ENCODE measurements at places on chromosomes 2 and 18.

GRCh38 chr2:220014961-220015360, 387.5 kb downstream of the SLC4A3 start:
- no peak for DNase-seq

- no peak for DNase-seq
Measured at GRCh38 chr18:70431203-70431624, 142.4 kb downstream of the SOCS6 start.

DNA sequence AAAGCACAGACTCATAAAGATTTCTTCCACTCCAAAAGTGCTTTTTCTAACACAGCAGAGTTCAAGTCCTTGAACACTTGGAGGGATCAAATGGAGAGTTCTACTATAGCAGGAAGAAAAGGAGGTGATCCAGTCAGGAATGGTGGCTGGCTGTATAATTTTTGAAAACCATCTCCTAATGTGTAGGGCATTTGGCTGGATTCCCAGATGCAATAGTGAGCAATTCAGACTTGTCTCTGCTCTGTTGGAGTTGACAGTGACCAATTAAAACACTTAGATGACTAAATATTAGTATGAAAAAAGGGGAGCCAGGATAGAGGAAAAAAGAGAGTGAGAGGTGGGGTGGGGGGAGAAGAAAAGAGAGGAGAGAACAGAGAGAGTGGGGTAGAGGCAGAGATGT, 5.3 kb upstream of the G6PC2 start:
- DNase-seq: no peak

GRCh38 chr2:160052531-160052930, 9.9 kb downstream of the PLA2R1 start:
- no peak for DNase-seq

Data from activated CD4-positive, alpha-beta memory T cell treated with anti-CD3 and anti-CD28 coated beads for 36 hours (primary cell).